Stimulated activated CD4-positive, alpha-beta T cell treated with anti-CD3 and anti-CD28 coated beads, Interleukin-2, amount 100 ng/mL, for 24 hours (primary cell): ENCODE measurements at places on chromosomes 16 and 17.
A peak's percentile ranks its signal among the peaks of the same experiment; 100 is the strongest.

DNA sequence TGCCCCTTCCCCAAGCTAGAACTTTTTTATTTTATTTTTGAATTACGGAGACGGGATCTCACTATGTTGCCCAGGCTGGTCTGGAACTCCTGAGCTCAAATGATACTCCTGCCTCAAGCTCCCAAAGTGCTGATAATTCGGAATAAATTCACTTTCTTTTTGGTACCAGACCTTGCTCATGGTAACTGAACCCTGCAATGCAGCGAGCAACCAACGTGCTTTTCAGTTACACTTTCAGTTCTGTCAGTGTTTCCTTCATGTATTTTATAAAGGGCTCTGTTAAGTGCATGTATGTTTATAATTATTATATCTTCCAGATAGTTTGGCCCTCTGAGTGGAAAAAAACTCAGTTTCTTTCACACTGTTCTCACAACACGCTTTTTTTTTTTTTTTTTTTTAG is 13.9 kb downstream of the C16orf96 start:
- no peak for DNase-seq

DNA sequence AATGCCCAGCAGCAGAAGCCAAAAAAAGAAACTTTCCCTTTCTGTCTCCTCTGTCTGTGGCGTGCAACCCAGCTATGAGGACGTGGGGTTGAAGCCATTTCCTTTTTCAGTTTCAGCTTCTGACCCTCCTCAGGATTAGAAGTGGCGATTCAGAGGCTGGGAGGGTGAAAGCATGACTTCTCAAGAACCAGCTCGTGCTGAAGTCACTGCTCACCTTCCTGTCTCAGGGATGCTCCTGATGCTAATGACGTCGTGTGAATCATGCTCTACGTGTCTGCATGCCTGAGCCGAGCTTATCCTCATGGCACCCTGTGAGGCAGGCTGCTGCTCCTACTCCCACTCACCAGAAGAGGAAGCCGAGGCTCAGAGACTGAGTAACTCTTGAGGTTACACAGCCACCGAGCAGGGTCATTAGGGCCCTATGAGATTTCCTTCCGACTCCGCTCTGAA is 5.7 kb upstream of the LPO start:
- DNase-seq = peak; percentile 39

GRCh38 chr17:29386760-29387159 is 3.4 kb upstream of the TAOK1 start:
- no peak for DNase-seq

DNA sequence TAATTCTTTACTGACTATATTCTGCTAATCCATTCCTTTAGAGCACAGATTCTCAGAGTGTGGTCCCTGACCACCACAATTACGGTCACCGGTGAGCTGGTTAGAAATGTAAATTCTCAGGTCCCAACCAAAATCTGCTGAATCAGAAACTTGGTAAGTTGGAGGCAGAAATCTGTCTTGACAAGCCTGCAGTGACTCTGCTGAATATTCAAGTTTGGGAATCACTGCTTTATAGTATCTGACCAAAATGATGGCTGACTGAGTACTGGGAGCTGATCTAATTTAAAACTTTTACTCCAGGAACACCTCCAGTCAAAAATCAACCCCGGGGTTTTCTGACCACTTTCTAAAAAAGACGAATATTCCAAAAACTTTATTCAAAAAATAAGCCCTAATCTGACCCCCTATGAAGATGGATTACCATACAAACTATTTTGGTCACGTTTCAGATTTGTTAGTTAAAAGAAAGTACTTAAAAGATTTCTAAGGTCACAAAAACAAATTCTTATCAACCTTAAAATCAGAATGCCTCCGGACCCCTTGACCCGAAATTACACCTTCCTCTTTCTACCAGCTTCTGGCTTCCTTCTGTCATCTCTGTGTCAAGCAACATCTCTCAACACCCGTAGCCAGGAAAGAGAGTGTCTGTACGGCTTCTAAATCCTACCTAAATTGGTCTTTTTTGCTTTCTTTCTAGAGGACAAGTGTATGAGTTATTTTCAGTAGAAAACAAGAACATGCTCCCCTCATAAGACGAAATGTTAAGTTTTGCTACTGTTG is 38.6 kb downstream of the CREBBP start:
- DNase-seq = no peak

- DNase-seq = no peak
Measured at GRCh38 chr17:74729866-74730265, 7.2 kb upstream of the RAB37 start.

- no peak for DNase-seq
Measured at GRCh38 chr16:50121278-50121677, 31.8 kb upstream of the TENT4B start.

DNA sequence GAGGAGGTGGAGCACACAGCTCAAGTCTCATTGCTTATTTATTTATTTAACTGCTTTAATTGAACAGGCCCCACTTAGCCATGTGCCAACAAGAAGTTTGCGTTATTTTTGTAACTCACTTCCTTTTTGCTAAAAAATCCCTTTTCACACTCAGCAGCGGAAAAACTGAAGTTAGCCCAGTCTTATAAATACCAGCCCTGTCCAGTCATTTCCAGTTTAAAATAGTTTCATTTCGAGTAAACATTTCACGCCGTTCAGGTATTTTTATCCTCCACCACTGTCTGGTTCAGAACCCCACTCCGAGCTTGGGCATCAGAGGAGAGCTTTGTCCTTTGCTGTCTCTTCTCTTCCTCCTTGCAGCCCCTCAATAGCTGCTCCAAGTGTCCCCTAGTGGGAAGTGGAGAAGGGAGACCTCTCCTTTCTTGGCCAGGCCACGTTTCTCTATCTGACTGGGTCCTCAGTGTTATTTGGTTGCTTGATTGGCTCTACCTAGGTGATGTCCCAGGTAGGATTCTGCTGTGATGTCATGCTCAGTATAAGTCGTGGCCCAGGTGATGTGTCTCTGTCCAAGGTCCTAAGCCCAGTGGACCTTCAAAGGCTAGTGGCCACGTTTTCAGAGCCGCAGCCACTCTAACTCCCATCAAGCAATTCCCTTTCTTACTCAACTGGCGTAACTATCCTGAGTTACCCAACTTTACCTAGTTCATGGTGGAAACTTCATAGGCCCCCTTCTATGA is 53.0 kb upstream of the GAS7 start:
- DNase-seq = no peak

DNA sequence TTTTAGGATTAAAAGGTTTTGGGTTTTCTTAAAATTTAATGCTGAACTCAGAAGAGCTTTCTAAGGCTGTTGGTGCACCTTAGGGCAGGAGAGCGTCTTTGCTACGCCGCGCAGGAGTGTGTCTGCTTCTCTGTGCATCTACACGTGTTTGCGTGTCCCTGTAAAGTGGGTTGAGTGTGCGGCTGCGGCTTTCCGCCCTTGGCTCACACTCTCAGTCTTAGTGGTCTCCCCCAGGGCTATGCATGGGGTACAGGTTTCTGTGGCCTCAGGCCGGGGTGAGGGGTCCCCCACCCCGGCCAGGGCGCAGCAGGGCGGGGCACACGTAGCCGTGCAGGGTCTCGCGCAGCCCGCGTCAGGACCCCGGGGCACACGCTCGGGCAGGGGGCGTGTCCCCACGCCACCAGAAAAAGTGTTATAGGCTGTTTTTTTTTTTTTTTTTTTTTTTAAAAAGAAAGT is 727 bp upstream of the TENT4B start:
- peak; percentile 75 for DNase-seq

DNA sequence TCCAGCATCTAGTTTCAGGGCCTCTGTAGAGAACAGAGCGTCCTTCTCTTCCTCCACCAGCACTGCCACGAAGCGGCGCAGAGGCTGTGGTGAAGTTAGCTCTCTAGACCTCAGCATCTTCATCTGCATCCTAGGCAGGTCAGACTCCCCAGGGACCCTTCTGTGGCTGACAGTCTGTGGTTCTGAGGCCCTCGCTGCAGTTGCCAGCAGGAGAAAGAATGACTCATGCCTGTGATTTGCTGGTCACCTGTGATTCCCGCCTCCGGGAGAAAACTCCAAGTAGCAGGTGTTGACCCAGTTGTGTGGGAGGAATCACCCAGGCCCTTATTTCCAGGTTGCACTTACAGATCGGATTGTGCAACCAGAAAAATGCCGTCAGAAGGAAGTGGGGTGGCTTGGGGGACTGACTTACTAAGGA is 117.3 kb upstream of the CACNG5 start:
- no peak for DNase-seq

- no peak for DNase-seq
Measured at GRCh38 chr17:39742856-39743436, 5.2 kb downstream of the GRB7 start.

DNA sequence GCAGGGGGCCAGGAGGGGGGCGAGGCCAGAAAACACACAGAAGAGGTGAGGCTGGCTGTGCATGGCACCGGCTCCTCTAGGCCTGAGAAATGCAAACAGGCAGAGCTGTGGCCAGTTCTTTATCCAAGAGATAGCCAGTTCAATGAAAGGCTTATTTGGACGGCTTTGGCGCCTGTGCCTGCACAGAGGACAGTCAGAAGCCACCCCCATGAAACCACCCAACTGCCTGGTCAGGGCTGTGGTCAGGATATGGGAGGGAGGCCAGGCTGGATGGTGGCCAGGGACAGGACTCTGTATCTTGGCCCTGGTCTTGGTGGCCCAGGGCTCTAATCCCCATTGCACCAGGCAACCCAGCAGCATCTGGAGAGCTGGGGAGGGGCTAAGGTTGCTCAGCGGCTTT is 24.5 kb upstream of the GPRC5C start:
- DNase-seq = no peak

GRCh38 chr17:34519282-34519681 is 60.1 kb upstream of the TMEM132E start:
- DNase-seq = no peak

GRCh38 chr17:65417406-65418221 is 143.8 kb downstream of the AXIN2 start:
- DNase-seq = no peak

DNA sequence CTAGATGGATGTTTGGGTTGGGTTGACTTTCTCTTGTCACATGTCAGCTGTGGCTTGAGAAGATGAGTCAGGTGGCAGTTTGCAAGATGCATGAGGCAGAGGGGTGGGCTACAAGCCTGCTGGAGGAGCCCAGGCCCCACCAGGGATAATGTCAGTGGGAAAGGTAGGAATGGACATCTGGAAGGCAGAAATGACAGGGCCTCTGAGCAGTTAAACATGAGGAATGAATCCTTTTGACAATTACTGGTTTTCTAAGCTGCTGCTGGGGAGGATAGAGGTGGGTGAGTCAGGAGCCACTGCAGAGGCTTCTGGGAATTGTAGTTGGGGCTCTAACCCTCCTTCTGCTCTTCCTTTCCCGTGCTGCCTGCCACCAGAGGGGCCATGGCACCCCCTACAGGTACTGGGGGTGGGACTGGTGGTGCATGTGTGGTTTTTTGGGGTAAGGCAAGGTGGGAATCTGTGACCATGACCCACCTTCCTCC is 15.7 kb downstream of the SLC52A1 start:
- peak; percentile 41 for DNase-seq
